ENCODE measurements at places on chromosomes 2 and 18. TPM values are rescaled to one million over a fixed set of nuclear protein-coding genes. Genes with fewer than 3 reads are reported as not detected.

Gene THSD7B
- not detected for total RNA-seq

Gene EFR3B
- total RNA-seq = 0.76 TPM

Gene BMP10
- not detected for total RNA-seq

Gene PLCL1
- total RNA-seq = not detected

Gene MYL1
- total RNA-seq = not detected

Gene CFAP221
- total RNA-seq = 1.5 TPM

Gene UGT1A3
- not detected for total RNA-seq

Gene CGREF1
- 9.4 TPM for total RNA-seq

Gene GNLY
- not detected for total RNA-seq

Gene MALL
- 0.24 TPM for total RNA-seq

Gene TMEFF2
- 7.0 TPM for total RNA-seq

Gene AMER3
- total RNA-seq = not detected

Gene KIAA2012
- 0.13 TPM for total RNA-seq

Gene AKAIN1
- not detected for total RNA-seq

All from A673 (cell line).